ENCODE measurements at places on chromosomes 1 and 21. TPM values are rescaled to one million over a fixed set of nuclear protein-coding genes. Genes with fewer than 3 reads are reported as not detected.

The DDR2 gene
- total RNA-seq = 0.38 TPM

The PLCH2 gene
- 1.4 TPM for total RNA-seq

The OPRD1 gene
- 0.02 TPM for total RNA-seq

The TSSK3 gene
- total RNA-seq = 0.48 TPM

The PEA15 gene
- total RNA-seq = 51.7 TPM
